Breast epithelium (tissue), 4 donors: ENCODE measurements at places on chromosomes 2 and 18.

DNA sequence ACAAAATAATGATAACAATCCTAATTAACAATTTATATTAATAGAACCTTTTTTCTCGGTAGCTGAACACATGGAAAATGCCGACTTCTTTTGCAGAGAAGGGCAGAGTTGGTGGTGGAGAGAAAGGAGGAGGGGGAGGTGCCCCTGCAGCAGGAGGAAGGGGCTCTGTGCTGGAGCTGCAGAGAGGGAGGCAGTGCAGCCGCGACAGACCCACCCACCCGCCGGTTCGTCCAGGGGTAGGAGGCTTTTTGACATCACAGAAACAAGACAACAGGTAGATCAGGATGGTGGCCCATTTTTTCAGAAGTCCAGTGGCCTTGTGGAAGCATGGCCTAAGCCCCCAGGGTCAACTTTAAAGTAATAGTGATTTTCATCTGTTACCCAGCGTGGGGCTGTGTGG lies 321.1 kb upstream of the SALL3 start:
- DNase-seq = no peak

DNA sequence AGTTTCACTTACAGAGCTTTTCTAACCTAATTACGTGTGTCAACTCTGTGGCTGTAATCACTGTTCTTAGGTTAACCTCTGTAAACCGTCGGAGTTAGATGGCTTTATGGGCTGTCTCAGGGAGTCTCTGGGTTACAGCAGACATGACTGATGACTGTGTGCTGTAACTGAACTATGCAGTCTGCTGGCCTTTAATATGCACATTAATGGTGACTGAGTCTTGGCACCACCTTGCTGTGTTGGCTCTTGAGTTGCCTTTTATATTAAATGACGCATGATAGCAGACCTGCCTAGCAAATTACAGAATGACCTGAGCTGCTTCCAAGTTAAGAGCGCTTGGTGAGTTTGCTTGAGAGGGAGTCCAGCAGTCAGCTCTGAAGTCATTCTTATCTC lies 90.1 kb downstream of the ACKR3 start:
- DNase-seq = no peak

GRCh38 chr2:78890935-78891334 lies 134.6 kb upstream of the REG3G start:
- no peak for DNase-seq

GRCh38 chr2:88638123-88638650 lies 10.9 kb upstream of the EIF2AK3 start:
- no peak for DNase-seq

GRCh38 chr2:99201959-99202678 lies 21.1 kb downstream of the MRPL30 start:
- DNase-seq = no peak

DNA sequence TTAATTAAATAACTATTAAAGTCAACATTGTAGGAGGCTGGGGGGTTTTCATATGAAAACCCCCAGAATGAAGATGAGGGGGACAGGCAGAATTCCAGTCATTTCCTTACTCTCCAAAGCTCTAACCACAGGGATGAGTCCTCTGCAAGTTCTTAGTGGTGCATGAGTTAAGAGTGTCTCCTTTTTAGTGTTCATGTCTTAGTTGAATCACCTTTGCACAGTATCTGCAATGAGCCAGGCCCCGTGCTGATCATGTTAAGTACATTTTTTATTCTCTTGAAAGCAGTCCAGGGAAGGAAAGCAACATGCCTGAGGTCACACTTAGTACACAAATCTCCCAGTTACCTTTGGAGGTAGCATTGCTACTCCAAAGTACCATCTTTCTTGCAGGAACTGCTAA lies 25.7 kb upstream of the MSGN1 start:
- DNase-seq = no peak

DNA sequence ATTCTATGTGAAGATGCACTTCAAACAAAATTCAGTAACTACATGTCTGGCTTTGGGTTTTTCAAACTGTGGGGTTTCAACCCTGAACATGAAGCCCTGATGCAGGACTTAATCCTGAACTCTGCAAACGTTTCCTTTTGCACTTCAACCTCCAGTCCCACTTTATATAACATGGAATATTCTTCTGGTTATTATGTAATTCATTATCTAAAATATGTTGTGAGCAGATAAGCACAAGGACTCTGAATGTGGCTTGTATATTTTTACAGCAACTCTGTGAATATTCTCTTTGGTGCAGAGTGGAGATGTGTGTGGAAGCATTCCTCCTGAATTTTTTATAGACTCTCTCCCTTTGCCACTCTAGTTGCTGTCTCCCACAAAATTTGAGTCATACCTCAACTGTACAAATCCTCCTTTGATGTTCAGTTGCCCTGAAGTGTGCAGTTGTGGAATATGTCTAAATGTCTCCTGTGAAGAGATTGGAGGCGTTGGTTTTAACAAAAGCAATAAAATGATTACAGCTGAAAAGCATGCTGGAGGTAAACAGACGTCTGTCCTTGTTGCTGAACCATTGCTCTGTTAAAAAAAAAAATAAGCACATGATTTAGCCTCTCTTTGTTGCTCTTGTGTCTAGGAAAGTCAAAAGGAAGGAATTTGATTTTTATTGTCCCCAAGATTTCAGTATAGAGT lies 205.1 kb upstream of the NRP2 start:
- DNase-seq = no peak

DNA sequence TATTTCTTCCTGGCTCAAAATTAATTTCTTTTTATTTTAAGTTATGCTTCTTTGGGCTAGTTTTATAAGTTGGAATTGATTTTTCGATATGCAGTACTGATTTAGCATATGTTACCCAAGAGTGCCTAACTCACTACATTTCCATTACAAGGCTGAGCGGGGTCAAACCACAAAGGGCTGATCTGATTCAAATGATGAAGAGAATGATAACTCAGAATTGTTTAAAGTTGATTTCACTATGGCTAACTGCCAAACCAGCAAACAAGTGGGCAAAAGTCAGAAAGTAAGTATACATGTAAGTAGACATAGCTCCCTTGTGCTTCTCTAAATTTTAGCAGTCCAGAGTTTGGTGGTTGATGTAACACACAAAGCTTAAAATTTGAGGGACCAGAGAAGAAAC lies 35.6 kb downstream of the RAD51AP2 start:
- DNase-seq = no peak

- DNase-seq = no peak
Measured at GRCh38 chr2:9325428-9325827, 97.9 kb downstream of the ITGB1BP1 start.

DNA sequence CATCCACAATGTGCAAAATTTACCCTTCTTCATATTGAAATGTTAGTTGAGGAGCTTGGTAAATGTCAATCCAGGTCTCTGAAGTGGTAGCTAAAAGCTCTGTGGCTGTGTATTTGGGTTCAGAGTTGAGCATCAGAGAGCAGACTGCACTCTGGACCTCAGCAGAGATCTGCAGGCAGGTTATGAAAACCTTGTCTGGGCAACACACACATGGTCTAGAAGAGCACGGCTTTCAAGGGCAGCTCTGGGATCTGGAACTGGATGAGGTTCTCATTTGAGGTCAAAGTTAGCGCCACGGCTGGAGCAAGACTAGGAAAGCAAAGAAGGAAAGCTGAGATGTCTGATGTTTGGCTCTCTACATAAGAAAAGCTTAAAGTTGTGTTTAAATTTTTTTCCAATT lies 243.0 kb downstream of the SH3BP4 start:
- DNase-seq = no peak

- DNase-seq = no peak
Measured at GRCh38 chr2:178506101-178506500, 25.8 kb downstream of the PLEKHA3 start.

- DNase-seq = no peak
Measured at GRCh38 chr2:30029804-30030203, 108.4 kb upstream of the ALK start.

GRCh38 chr18:7000484-7001096 lies 117.0 kb downstream of the LAMA1 start:
- DNase-seq = no peak

DNA sequence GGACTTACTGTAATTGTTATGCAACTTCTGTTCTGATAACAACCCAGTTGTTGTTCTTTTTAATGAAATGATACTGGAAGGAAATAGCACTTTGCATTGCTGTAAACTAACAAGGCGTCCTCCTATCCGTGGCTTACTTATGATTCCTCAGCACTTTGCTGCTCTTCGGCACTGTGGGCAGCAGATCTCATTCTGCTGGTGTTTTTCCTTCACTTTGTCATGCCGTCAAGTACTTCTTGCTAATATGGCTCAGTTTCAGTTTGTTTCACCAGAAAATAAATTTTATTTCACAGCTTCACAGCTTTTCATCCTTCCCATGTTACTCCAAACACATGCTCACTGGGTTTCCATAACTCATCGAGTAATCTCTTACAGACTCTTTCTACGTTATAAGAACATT lies 289.3 kb downstream of the MEIS1 start:
- DNase-seq = no peak

GRCh38 chr18:4450065-4450658 lies 4.9 kb downstream of the DLGAP1 start:
- DNase-seq = no peak

GRCh38 chr18:11154368-11154989 lies 5.1 kb upstream of the PIEZO2 start:
- DNase-seq = no peak
